Activated CD4-positive, alpha-beta T cell treated with anti-CD3 and anti-CD28 coated beads for 1 hour (primary cell): ENCODE measurements at places on chromosomes 16 and 17.

DNA sequence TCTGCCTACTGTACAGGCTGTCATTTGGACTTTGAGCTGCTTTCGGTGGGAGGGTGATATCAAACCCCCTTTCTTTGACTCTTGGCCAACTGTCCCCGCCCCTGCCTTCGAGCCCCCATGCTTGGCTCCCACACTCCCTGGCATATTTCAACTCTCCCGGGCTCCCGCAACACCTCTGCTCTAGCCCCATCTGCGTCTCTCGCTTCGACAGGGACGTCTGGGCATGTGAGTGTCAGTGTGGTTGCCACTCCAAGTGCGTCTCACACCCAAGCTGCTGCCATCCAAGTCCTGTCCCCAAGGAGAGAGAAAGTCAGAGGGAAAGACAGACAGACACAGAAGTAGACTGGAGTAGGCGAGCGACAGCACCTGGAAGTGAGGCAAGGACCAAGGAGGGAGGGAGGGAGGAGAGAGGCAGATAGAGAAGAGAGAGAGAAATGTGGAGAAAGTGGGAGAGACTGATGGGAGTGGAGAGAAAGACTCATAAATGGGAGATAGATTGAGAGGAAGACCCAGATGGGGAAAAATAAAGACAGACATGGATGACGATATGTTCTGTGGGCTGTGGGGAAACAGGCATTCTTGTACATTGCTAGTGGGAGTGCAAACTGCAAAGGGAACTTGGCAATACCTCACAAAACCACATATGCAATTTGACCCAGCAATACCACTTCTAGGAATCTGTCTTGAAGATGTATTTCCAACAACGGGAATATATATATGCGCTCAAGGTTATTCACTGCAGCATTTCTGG is 11.8 kb downstream of the STARD3 start:
- no peak for DNase-seq

DNA sequence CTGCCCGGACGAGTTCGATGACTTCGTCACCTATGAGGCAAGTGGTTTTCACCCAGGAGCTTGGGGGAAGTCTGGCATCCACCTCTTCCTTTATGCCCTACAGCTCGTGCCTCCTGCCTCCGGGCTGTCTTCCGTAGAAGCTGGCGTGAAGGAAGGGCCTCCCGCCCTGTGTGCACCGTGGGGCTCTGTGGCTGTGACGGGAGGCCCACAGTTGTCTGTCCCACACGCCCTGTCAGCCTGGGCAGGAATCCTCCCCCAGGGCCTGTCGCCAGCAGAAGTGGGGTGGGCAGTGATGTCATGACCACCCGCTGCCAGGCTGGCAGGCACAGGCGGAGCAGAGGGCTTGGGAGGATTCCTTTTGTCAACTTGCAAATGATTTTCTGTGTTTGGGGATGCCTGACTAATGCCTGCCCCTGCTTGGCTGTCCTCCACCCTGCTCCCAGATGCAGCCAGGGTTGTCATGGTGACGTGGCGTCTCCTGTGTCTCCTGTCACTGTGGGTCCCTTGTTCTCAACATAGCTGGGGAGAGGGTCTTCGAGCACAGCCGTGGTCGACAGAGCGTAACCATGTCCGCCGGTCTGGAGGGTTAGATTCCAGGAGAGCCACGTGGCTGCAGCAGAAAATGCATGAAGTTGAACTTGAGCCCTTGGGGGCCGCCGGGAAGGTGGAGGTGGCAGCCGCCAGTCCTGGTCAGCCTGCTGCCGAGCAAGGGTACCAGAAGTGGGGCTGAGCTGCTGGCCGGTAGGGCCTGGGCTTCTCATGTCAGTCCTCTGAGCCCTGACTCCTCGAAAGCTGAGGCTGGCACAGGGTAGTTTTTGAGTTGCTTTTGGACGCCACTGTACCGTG is 46.1 kb downstream of the RAB11FIP3 start:
- DNase-seq, result no peak

- no peak for DNase-seq
These were observed 22.7 kb downstream of the MYO1D start for GRCh38 chr17:32854207-32854606.

GRCh38 chr16:75203667-75204409 is 3.1 kb downstream of the CTRB2 start:
- DNase-seq, result no peak

GRCh38 chr17:83096401-83097224 is 17.2 kb downstream of the METRNL start:
- DNase-seq, result no peak

- no peak for DNase-seq
These were observed 724 bp downstream of the GAA start for GRCh38 chr17:80101946-80102663.

- DNase-seq, result no peak
These were observed 4.7 kb downstream of the ALDH3A1 start for GRCh38 chr17:19743101-19744100.
